Stimulated activated CD4-positive, alpha-beta T cell treated with anti-CD3 and anti-CD28 coated beads, Interleukin-1b, Interleukin-23, amount 100 ng/mL, for 1 hour (primary cell): ENCODE measurements at places on chromosomes 6 and 20.

DNA sequence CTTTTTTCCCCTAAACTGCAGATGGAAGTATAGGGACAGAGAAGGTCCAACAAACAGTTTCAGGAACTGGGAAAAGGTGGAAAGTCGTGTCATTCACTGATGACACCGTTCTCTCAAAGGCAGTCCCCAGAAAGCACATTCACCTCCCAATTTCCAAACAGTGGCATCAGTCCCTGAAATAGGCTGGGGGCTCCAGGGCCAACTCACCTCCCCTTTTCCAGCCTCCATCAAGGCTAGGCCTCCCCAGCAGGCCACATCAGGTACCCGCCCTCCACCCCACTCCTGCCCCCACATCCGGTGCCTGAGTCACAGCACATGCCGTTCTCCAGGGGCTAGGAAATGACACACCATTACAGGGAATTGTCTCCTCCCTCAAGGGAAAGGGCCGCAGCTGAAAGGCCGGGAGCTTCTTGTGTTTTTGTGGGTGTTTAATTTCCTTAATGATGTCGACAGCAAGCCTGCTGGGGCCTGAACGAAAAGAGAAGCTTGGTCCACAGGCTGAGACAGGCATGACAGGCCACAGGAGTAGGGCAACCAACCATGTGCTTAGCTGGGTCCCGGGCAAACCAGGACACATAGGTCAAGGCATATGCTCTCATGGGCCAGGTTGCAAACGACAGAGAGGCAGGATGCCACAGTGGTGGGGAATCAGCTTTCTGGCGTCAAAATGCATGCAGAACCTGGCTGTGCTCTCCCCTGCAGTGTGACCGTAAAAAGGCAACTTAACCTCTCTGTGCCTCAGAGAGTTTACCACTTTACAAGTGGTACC is 39.2 kb downstream of the ZMYND8 start:
- peak; percentile 43 for DNase-seq

DNA sequence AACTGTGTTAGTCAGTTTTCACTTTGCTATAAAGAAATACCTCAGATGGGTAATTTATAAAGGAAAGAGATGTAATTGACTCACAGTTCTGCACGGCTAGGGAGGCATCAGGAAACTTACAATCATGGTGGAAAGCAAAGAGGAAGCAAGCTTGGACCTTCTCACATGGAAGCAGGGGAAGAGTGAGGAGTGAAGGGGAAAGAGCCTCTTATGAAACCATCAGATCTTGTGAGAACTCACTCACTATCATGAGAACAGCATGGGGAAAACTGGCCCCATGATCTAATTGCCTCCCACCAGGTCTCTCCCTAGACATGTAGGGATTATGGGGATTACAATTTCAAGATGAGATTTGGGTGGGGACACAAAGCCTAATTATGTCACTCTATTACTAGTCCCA is 41.3 kb upstream of the PLAGL1 start:
- DNase-seq = no peak

DNA sequence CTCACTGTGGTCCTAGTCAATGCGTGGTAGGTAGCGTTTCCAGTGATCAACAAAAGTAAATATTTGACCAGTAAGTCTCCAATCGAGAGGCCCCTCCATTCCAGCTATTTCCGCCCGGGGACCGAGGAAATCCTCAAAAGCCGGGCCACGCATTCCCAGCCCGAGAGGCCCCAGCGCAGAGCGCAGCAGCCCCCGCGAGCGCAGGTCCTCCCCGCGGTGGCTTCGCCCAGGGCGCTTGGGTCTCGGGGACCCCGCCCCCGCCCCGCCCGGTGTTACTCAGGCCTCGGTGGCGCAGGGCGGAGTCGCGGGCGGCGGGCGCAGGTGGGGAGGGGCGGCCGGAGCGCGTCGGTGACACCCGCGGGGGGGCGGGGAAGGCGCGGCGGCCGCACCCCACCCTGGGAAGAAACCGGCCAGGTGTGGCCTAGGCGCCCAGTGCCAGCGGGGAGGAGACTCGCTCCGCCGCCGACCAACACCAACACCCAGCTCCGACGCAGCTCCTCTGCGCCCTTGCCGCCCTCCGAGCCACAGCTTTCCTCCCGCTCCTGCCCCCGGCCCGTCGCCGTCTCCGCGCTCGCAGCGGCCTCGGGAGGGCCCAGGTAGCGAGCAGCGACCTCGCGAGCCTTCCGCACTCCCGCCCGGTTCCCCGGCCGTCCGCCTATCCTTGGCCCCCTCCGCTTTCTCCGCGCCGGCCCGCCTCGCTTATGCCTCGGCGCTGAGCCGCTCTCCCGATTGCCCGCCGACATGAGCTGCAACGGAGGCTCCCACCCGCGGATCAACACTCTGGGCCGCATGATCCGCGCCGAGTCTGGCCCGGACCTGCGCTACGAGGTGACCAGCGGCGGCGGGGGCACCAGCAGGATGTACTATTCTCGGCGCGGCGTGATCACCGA is at the start of gene DSP:
DSP (plus strand) TSS at position 497 of the 890 bp plus-strand sequence; CDS start at position 742, 245 bp downstream.
- no peak for DNase-seq

GRCh38 chr6:5463690-5464089 is 202.4 kb downstream of the FARS2 start:
- no peak for DNase-seq

GRCh38 chr20:50055524-50056083 is 57.3 kb downstream of the UBE2V1 start:
- DNase-seq = no peak

DNA sequence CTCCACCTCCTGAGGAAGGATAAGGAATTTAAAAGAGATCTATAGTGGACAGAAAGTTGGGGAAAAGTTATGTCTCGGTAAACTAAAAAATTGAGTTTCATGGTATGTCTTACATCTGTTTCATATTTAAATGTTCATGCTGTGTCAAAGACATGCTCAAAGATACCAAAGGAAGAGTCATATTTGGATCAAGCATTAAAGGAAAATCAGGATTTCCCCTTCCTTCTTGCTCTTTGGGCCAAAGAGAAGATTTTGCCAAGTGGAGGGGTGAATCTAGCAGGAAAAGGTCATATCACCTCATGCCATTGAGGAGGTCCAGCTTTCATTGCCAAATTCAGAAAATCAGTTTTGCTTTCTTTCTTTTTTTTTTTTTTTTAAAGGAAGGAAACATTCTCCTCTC is 192.4 kb downstream of the OGFRL1 start:
- DNase-seq = no peak
